NCI-H1436 treated with DMSO at 0.1 percent for 48 hours (cell line): ENCODE measurements at places on chromosomes 12 and 14.

DNA sequence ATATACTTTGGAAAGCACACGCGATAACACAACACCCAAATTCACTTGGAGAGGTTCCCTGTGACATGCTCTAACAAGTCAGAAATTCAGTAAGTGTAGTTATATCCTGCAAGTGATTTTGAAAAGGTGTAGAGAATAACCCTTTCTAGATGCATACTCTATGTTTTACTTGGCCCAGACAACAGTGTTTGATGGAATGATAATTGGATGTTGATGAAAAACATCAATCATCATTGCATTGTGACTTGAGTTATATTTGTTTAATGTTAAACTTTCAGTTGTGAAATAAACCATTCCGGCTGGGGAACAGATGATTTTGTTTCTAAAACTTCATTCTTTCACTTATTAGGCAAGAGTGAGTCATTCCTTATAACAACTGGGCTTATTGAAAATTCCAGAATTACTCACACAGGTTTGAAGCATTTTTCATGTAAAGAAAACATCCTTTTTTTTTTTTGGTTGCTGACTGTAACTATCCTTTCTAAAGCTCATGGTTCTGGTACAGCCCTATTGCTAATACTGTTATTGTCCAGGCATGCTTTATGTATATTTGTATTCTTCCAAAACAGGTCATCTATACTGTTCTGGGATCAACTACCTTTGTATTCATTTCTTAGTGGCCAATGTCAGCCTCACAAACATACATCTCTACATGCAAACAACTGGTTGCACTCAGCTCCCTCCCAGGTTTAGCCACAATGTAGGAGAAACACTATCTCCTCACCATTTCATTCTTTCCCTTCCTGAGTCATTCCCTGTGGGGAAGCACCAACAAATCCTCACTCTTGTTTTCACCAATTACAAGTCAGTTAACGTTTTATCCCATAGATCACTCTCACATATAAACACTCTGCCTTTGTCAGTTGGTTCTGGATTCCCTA is 121.2 kb upstream of the LRIG3 start:
- DNase-seq = no peak

DNA sequence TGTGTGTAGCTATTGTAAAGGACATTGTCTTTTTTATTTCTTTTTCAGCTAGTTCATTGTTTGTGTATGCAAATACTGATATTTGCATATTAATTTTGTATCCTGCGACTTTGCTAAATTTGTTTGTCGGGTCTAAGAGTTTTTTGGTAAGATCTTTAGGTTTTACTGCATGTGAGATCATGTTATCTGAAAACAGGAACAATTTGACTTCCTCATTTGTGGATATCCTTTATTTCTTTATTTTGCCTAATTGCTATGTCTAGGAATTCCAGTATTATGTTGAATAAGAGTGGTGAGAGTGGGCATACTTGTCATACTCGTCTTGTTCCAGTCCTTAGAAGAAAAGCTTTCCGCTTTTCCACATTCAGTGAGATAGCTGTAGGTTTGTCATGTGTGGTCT is 28.8 kb downstream of the SIX4 start:
- no peak for DNase-seq

DNA sequence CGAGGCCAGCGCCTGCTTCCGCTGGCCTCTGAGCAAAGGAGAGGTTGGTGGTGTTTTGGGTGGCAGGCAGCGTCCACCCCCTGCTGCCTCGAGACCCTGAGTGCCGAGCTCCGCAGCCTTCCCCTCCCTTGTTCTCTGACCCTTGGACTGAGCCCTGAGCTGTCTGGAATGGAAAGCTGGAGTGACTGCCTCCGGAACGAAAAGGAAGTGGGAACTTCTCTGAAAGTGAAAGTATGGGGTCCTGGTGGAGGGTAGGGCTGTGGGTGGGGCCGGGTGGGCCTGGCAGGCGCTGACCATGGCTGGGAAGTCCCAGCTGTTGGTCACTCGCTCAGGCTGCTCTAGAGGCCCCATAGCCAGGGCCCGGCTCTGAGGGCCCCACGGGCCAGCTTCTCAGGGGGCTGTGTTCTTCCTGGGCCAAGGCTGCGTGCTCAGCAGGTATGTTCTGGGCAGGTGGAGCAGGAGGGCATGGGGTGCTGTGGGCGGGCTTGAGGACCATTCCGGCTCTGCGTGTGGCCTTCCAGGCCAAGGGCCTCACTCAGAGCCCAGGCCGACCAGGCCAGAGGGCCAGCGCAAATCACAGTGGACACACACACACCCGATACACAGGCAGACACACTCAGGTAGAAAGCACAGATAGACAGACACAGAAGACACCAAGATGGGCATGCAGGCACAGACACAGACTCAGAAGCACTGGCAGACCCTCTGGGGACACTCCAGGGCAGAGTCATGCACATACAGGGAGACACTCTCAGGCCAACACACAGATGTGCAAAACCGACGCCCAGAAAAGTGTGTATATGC is at the start of gene EXOC3L4:
TSS of gene EXOC3L4 (plus strand) at position 320 of the 804 bp plus-strand sequence. CDS start 5,495 bp downstream, outside the sequence.
- DNase-seq = no peak

GRCh38 chr14:99936738-99937474 is 128.3 kb upstream of the EVL start:
- no peak for DNase-seq

- DNase-seq = no peak
These were observed 148.2 kb downstream of the KIF21A start for GRCh38 chr12:39294715-39295114.

GRCh38 chr14:28831126-28831525 is 64.5 kb downstream of the FOXG1 start:
- DNase-seq = no peak

DNA sequence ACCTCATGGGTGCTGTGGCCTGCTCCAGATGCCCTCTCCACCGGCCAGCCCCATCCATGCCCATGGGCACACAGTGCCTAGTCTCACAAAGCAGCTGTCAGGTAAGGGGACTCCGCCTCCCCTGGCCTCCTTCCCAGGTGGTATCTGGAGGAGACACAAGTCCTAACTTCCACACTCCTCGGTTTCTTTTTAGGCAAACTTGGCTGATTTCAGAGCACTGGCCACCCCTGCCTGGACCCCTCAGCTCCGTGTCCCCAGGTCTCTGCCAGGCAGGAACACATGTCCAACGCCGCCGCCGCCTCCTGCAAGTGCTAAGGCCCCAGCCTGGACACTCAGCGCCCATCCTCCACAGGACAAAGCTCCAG is 324.1 kb upstream of the DIO3 start:
- DNase-seq = no peak

DNA sequence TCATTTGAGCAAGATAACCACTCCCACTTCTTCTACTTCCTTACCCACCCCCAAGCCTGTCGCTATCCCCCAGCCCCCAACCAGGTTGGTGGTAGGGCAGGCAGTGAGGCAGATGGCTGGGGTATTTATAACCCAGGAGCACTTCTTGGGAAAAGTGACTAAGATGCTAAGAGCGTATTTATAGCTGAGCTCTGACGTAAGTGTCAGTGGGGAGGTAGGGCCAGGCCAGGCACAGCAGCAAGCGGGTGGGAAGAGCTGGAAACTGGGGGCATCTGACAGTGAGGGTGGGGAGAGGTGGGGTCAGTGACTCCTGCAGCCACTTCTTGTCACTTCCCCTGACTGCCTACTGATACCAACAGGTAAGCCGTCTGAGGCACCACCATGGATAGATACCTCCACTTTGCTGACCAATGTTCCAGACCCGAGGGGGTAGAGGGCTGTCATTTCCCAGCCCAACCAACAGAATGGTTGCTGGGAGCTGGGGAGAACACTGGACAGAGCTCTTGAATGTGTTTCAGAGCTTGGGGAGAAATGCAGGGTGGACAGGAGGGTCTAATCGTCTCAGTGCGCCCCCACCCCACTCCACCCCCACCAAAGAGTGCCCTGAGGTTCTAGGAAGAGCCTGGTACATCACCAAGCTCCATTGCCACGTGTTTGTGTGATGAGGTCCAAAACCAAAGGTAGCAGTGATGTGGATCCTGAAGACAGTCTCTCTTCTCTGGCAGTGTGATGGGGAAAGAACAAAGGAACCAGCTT is 2.7 kb upstream of the INHBE start:
- DNase-seq = no peak

DNA sequence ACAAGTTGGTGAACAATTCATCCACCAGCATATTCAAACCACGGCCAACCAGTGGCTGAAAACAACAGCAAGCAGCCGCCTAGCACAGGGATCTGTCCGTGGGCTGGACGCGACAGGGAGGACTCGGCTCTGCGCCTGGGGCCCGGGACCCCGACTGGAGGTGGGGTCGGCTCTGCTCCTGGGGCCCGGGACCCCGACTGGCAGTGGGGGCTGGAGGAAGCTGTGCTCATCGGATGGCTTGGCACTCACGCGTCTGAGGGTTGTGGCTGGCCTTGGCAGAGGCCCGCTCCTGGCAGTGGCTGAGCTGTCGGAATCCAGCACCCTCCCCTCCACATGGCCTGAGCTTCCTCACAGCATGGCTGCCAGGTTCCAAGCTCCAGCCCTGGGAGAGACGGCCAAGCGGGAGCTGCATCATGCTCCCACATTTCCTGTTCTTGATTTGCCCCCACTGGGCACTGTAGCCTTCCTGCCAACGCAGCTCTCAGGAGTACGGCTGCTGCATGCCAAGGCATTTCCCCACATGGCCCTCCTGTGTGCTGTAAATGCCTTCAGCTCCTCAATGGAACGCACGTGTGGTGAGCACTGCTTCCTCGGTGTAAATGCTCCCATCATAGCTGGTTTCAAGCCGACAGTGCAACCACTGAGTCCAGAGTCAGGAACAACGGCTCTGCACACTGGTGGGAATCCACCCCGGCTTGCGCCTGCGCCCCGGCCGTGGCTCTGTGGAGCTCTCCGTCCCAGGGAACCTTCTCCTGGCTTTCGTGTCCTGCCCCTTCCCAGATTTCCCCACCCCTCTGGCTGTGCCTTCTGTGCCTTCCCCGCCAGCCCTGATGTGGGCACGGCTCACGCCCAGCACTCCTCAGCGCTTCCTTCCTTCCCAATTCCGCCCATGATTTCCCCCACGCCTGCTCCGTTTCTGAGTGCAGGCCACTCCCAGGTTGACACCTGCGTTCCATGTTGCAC is 7.3 kb upstream of the GALNT9 start:
- no peak for DNase-seq

GRCh38 chr14:34003082-34003668 is 52.3 kb upstream of the EGLN3 start:
- DNase-seq = no peak

GRCh38 chr12:68675101-68675842 is 11.5 kb upstream of the NUP107 start:
- DNase-seq = no peak

DNA sequence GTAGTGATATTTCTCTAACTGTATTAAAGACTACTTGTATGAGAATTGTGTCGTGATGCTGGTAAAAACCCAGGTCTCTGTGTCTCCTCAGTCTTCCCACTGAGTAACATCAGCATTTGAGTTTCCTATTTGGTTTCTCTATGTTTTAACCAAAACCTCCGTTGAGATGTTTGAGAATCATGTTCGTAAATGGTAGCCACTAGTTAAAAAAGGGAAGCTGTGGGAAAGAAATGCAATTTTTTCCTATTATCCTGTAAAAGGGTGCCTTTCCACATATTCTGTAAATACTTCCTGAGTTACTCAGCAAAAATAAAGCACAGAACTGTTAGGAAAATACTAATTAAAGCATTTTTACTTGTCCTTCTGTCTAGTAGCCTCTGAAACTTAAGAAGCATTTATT is 7.0 kb downstream of the CLEC1B start:
- DNase-seq = no peak

GRCh38 chr14:67579040-67579439 is 21.0 kb downstream of the PIGH start:
- no peak for DNase-seq

- no peak for DNase-seq
These were observed 277.6 kb upstream of the PLEKHG7 start for GRCh38 chr12:92425165-92425564.

- no peak for DNase-seq
These were observed 7.3 kb upstream of the RESF1 start for GRCh38 chr12:31951939-31952338.

DNA sequence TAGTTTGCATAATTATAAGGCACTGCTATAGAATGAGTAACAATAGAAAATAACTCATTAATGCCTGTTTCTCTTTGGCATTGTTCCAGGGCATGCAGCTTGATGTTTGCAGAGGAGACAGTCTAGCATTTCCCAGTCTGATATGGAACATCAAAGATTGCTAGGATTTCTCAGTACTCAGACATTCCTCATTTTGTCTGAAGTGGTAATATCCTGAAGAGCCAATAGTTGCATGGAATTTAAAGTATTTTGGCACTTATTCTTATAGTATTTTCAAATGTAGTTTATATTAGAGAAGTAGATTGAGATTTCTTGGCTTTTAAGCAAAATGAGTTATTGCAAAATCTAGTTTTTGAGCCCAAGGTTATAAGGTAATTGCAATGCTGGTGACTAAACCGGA is 337.3 kb upstream of the E2F7 start:
- DNase-seq = no peak

DNA sequence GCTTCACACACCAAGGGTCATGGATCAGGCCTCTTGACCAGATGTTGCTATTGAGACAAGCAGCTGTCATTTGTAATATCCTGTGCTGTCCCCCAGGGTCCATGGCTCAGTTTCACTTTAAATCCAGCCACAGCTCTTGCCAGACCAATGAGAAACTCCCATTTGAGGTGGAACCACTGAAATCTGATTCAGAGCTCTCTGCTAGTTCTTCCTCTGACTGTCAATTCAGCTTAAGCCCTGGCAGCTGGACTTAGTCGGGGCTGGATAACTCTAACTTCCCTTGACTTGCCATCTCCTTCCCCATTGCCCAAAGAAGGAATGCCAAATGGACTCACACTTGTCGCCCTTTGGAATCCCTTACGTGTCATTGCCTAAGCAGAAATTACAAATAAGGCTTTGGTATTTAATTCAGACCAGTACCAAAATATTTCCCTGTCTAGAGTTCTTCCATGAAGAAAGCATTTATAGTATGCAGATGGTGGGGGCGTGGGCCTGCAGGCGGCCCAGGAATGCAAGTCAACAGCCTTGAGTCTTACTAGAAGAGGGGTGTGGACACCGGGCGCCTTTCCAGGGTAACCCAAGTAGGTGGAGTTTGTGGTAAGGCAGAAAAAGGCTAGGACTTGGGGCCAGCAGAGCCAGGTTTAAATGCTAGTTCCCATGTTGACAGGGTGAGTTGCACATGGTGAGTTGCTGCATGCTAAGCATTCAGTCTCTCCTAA is 96.9 kb upstream of the TMPO start:
- DNase-seq = no peak

GRCh38 chr12:89138048-89138852 is 214.1 kb downstream of the DUSP6 start:
- no peak for DNase-seq

- DNase-seq = no peak
These were observed 28.5 kb upstream of the SRGAP1 start for GRCh38 chr12:63816031-63816430.

- no peak for DNase-seq
These were observed 363.8 kb upstream of the TMEM132C start for GRCh38 chr12:127903146-127903545.
